Right lobe of liver (tissue), 6 donors: ENCODE measurements at places on chromosomes 4 and X.

GRCh38 chr4:15374656-15375055 lies 53.2 kb upstream of the C1QTNF7 start:
- no peaks in the 10 kb centered on the region for H3K4me1 ChIP-seq
- H3K36me3 ChIP-seq: no peaks in the 10 kb centered on the region
- H3K27ac ChIP-seq: no peak overlapping the region
- no peak overlapping the region for H3K4me3 ChIP-seq
- H3K27me3 ChIP-seq: no peaks in the 10 kb centered on the region

DNA sequence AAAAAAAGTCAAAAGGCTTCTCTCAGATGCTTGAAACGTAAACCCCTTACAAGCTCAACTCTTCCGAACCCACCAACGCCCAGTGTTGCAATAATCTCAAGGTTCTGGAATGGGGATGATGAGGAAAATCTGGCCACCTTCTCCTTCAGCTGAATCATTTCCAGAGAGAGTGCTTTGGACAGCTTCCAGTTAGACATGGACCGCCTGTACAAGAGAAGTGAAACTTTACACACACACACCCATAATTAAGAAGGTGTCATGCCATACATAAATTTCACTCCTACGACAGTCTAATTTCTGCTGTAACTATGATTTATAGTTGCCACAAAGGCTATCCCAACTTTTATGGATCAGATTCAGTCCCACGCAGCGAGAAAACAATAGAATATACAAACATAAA lies 72.3 kb downstream of the PRKG2 start:
- DNase-seq: no peak
- no peaks in the 10 kb centered on the region for H3K36me3 ChIP-seq
- H3K27me3 ChIP-seq: no peaks in the 10 kb centered on the region
- H3K4me3 ChIP-seq: no peak overlapping the region
- H3K4me1 ChIP-seq: no peaks in the 10 kb centered on the region

DNA sequence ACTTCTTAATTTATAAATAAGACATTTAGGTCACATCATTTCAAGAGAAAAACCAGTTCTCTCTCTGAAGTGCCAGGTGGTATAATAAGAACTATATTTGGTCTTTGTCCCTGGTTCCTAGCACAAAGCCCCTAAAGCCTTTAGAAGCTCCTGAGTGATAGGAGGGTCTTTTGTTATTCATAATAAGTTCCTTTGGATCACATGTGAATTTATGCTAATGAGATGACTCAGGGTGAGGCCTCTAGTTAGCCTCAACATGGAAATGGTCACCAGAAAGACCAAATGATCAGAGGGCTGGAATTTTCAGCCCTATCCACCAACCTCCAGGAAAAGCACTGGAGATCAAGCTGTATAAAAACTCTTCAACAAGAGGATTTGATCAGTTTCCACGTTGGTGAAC lies 68.1 kb upstream of the BLTP1 start:
- no peaks in the 10 kb centered on the region for H3K36me3 ChIP-seq
- H3K27ac ChIP-seq: no peak overlapping the region
- no peak overlapping the region for H3K4me3 ChIP-seq
- no peak for DNase-seq
- H3K27me3 ChIP-seq: no peaks in the 10 kb centered on the region
- no peaks in the 10 kb centered on the region for H3K4me1 ChIP-seq

DNA sequence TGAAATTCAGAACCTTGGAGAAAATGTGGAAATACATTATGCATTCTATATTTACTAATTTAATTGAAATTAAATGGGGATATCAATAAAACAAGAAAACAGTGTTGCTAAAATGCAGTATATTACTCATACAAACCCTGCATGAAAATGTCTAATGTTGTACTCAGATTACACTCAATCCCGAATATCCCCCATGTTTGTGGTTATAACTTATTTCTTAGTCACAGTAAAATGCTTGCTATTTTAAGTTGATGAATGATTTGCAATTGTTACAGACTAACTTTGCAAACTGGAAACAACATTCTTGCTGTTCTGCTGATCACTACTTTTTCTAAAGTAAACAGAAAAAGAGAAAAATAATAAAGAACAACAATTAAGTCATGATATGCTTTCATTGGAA lies 33.1 kb upstream of the ANXA10 start:
- no peak overlapping the region for H3K27ac ChIP-seq
- no peaks in the 10 kb centered on the region for H3K27me3 ChIP-seq
- H3K36me3 ChIP-seq: no peaks in the 10 kb centered on the region
- no peak for DNase-seq

DNA sequence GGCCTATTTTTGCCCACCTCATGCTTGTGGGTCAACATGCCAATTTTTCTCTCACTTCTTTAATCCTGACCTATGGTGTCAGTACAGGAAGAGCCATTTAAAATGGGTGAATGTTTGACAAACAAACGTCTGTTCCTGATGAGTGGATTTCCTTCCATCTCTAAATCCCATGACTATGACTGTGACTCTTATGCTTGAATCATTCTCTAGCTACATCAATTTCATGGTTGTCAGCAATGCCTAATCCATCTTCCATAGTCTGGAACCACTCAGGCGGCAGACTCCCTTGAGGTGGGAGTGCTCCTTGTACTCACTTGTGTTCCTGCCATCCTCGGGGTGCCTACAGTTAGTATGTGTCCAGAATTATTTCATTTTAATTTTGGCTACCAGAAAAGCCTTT lies 194.9 kb upstream of the RPS6KA3 start:
- no peak overlapping the region for H3K27ac ChIP-seq
- DNase-seq: no peak
- H3K4me1 ChIP-seq: no peaks in the 10 kb centered on the region
- H3K27me3 ChIP-seq: no peaks in the 10 kb centered on the region
- H3K36me3 ChIP-seq: no peaks in the 10 kb centered on the region

DNA sequence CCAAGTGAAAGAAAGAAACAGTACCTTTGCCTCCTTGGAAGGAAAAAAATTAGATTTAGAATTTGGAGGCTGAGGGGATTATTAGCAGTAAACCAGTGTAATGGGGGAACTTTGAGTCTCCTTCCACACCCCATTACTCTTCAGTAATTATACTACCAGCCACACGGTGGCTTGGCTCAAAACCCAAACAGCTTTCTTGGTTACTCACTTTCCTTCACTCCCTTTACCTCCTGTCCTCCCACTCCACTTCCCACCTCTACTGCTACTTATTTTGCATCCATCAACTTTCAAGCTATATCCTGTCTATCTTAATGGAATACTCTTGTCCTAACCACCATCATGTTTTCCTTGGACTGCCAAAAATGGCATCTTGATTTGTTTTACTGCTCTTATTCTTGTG lies 310.6 kb upstream of the AADAT start:
- no peaks in the 10 kb centered on the region for H3K4me1 ChIP-seq
- no peak for DNase-seq
- no peak overlapping the region for H3K27ac ChIP-seq
- no peaks in the 10 kb centered on the region for H3K36me3 ChIP-seq
